ENCODE measurements at places on chromosomes 2 and 18. TPM values are rescaled to one million over a fixed set of nuclear protein-coding genes. Genes with fewer than 3 reads are reported as not detected.

Gene ABCB11
- total RNA-seq, result not detected

Gene ELP2
- 76.5 TPM for total RNA-seq

Gene CFLAR
- total RNA-seq, result 270 TPM

Gene DSC3
- total RNA-seq, result not detected

Gene BMP10
- not detected for total RNA-seq
